Activated T-cell treated with anti-CD3 and anti-CD28 coated beads for 48 hours (primary cell): ENCODE measurements at places on chromosomes 4 and X.

GRCh38 chr4:23105759-23106370, 413.1 kb downstream of the GBA3 start:
- DNase-seq: no peak

DNA sequence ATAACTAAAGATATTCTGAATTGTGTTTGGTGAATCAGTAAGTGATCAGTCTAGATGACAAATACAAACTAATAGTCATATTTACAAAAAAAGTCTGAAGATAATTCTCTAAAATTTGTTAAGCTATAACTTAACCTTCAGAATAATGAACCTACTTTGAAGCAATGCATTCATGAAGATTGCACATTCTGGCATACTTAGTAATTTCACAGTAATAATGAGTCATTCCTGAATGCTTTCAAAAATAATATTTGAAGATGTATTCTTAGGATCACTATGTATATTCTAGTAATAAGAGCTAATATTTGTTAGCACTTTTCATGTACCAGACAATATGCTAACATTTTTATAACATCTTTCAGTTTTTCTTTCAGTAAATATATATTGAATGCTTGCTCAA, 756.7 kb upstream of the SLIT2 start:
- no peak for DNase-seq

DNA sequence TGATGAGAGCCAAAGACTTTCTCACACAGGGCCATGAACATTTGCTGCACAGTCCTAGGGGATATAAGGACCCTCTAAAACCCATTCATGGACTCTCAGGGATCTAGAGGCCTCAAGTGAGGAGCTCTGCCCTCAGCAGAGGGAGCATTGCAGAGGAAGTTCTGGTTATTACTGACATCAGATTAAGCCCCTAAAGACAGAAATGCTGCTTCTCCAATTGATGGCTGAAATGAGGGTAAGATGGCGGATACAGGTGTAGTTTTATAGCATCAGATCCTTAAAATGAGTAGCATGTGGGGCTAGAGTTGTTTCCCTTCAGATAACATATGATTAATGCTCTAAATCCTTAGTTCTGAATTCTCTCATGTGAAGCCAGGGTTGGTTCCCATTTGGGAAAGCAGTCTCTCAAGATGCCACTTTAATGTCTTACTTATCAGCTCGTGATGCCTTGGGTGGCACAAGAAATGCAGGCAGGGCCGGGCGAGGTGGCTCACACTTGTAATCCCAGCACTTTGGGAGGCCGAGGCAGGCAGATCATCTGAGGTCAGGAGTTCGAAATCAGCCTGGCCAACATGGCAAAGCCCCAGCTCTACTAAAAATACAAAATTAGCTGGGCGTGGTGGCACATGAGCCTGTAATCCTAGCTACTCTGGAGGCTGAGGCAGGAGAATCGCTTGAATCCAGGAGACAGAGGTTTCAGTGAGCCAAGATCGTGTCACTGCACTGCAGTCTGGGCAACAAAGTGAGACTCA, 7.9 kb downstream of the RHOH start:
- no peak for DNase-seq

DNA sequence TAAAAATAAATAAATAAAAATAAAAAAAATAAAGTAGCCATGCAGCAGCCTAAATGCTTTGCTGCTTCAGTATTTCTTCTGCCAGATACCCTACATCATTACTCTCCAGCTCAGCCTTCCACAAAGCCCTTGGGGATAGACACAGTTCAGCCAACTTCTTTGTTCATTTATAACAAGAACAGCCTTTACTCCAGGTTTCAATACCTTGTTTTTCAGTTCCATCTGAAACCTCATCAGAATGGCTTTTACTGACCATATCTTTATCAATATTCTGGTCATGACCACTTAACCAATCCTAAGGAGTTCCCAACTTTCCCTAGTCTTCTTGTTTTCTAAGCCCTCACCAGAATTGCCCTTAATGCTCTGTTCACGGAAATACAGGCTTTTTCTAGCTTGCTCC, 128.3 kb upstream of the MED14 start:
- DNase-seq: no peak

GRCh38 chr4:20383969-20384368, 132.3 kb downstream of the SLIT2 start:
- no peak for DNase-seq

GRCh38 chrX:63657821-63658220, 127.2 kb downstream of the ARHGEF9 start:
- no peak for DNase-seq

- no peak for DNase-seq
Measured at GRCh38 chr4:186485561-186486062, 69.8 kb downstream of the MTNR1A start.

- DNase-seq: no peak
Measured at GRCh38 chr4:136471051-136471450, 1061.2 kb downstream of the PCDH18 start.

- DNase-seq: no peak
Measured at GRCh38 chr4:171340258-171340657, 472.9 kb upstream of the GALNTL6 start.

GRCh38 chr4:150079081-150079581, 886 bp downstream of the DCLK2 start:
- DNase-seq: peak; percentile 8

DNA sequence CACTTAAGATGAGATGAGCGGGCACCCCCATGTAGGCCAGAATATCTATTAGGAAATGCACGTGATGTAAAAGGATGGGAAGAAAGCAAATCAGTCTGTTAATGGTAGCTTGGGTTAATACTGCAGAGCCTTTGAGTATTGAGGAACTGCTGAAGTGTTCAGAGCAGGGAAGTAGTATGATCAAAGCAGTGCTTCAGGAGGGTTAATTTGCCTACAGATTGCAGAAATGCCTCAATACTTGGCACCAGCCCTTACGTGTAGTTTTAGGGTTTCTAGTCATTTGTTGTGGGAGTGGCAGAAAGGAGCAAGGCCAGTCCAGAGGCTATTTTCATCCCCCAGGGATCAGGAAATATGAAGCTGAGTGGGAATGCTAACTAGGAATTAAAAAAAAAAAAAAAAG, 19.7 kb downstream of the ZFX start:
- no peak for DNase-seq
